ENCODE measurements at places on chromosomes 7 and 10.

DNA sequence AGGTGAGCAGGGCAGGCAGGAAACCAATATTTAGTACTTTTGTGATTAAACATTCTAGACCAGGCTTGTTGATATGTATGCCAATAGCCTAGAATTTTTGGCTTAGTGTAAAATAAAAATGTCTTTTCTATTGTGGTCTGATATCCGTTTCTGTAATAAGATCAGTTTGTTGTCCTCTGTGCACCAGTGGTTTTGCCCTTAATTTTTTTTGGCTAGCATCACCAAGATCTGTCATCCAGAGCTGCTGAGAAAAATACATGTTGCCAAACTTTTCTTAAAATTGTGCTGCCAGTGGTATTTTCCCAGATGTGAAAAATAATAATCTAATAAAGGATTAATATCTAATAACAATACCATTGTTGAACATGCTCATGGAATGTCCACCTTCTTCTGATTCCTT is 115.6 kb downstream of the TWIST1 start:
- no peak for DNase-seq

- no peak for DNase-seq
These were observed 117.9 kb downstream of the AOAH start for GRCh38 chr7:36606153-36606975.

GRCh38 chr7:33971106-33971505 is 65.8 kb downstream of the BMPER start:
- no peak for DNase-seq

DNA sequence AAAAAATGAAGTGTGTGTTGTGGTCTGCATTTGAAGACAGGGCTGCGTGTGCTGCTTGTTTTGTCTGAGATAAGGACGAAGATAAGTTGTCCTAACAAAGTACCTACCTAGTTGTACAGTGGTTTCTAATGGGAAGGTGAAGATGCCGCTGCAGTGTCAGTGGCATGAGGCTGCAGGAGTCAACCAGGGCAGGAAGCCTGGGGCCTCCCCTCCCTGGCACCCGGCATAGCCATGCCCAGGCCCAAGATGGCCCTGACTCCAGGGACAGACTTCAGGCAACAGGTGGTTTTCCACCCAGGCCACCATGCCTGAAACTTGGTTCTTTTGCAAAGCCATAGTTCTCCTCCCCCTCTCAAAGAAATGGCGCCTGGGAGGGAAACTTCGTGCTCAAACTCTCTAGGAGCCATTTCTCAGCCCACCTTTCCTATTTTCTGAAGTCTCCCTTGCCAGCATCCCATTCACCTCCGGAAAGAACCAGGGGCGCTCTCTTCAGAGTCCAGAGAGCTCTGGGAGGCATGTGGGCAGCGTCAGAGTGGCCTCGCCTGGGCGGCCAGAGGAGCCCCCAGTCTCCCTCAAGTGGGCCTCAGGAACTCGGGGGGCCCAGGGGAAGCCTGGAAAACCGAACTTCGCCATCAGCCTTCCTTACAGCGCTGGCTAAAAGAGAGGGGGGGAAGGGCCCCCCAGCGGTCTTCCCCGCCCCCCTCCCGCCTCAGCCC is 2.1 kb upstream of the KAT6B start:
- DNase-seq: peak; percentile 37

GRCh38 chr7:28128608-28129007 is 52.0 kb downstream of the JAZF1 start:
- DNase-seq: no peak

- no peak for DNase-seq
These were observed 285.3 kb upstream of the KLF14 start for GRCh38 chr7:131019351-131019750.

DNA sequence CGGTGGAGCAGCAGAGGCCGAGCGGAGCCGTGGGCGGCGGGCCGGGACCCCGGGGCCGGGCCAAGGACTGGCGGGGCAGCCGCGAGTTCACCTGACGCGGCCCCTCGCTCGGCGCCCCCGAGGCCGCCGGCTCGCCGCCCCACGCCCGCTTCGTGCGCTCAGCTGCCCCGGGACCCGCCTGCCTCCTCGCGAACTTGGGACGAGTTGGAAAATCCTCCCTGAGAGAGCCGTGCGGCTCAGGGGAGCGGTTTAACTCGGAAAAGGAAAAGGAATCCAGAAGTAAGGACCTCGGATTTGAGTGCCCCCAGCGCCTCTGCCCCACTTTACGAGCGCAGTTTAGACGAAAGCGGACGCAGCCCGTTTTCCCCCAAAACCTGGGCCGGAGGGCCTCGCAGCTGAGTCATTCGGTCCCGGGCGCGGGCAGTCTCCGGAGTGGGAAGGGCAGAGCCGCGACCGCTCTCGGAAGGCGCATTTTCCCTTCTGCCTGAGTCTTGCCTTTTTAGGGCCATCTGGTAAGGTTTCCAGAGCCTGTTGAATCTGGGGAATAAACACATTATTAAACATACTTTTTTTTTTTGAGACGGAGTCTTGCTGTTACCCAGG is 744 bp downstream of the CREM start:
- peak; percentile 80 for DNase-seq

- DNase-seq: no peak
These were observed 76.9 kb downstream of the PIP4K2A start for GRCh38 chr10:22637491-22637890.

- DNase-seq: no peak
These were observed 44.4 kb downstream of the TACC2 start for GRCh38 chr10:122033224-122033926.

GRCh38 chr7:137572056-137572784 is 228.7 kb upstream of the PTN start:
- DNase-seq: no peak

DNA sequence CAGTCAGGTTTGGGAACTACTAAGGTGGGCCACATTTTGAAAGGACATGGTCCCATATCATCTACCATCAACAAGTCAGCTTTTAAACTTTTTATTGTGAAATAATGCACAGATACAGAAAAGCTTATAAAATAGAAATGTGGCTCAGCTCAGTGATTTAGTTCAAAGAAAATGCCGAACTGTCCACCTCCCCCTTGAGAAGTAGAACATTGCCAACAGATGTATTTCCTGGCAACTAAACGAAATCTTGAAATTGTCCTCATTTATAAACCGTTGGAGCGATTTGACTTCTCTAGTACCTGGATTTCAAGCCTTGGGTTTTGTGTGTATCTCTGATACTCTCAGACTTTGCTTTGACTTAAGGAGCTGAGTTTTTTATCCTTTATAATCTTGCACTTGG is 32.7 kb upstream of the SMNDC1 start:
- no peak for DNase-seq

DNA sequence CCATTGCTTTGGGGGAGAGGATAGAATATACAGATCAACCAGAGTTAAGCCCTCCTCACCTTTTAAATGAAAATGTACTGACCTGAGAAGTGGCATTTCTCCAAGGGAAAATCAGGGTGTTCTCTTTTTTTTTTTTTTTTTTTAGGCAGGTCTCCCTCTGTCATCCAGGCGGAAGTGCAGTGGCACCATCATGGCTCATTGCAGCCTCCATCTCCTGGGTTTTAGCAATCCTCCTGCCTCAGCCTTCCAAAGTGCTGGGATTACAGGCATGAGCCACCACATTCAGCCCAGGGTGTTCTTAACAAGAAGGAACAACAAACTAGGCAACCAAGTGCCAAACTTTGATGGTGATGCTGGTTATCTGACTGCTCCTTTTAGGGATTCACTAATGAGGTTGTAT is 111.0 kb downstream of the SVOPL start:
- DNase-seq: no peak

DNA sequence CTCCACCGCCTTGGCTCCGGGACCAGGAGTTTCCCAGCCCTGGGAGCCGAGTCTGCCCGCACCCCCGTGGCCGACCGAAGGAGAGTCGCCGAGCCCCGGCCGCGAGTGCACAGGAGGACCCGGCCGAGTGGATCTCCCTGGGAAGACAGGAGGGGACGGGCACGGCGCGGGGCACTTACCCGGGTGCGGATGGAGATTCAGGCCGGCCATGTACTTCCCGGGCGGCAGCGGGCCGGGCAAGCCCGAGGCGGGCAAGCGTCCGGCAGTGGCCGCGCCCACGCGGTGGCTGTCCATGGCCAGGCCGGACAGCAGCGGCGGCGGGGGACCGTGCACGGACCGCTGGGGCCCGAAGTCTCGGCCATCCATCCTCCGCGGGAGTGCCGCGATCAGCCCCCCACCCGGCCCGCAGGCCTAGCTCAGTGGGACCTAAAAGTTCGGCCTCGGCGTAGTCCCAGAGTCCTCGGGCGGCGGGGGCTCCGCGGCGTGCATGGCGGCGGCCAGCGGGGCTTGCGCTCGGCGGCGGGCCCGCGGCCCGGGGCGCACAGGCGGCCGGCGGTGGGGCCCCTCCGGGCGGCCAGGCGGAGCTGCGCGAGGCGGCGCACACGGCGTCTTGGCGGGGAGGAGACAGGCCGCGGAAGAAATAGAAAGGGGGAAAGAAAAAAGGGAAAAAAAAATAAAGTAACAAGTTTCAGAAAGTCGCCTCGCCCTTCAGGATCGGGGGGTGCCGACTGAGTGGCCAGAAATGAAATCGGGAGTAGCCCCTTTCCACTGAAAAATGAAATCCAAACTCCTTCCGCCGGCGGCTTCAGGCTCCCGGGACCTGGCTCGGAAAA is 2.5 kb downstream of the TNRC18 start:
- peak; percentile 23 for DNase-seq

DNA sequence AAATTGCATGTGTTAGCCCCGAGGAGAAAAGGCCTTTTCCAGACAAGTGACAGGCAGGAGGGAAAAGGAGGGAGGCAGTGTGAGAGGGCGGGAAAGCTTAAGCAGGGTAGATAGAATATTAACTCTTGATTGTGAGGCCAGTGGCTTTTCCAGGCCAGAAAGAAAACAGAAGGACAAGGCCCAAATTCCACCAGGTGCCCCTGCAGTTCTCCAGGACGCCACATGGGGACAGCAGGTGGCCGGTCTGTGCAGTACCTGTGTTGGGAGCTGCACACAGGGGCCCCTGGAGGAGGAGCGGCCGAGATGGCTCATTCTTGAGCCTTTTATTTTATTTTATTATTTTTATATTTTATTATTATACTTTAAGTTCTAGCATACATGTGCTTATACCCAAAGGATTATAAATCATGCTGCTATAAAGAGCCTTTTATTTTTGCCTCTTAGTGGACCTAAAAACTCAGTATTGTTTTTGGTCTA is 141.3 kb upstream of the KLF14 start:
- peak; percentile 57 for DNase-seq

DNA sequence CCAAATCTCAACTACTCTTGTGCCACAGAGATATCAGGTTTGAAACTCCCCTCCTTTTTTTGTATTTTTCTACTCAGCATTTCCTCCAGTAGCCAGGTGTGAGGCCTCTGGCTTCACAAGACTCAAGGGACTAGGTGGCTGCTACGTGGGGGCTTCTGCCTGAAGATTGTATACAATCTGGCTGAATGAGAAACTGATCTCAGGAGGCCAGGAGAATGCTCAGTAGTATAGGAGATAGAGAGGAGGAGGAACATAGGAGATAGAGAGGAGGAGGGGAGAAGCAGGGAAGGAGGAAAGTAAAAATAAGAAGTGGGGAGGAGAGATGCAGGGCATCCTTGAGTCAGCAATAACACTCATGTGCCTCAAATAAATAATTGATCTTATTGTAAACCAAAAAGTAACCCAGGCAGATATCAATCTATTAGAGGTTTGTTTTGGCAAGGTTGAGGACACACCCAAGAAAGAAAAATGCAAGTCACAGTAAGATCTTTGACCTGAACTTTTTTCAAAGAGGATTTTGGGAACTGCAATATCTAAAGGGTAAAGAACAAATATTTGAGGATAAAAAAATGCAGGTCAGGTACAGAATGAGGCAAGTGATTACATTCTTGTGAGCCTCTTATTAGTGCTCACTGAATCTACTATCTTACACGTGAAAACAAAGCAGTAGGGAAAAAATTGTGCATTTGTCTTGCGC is 36.8 kb downstream of the AKR1C8 start:
- DNase-seq: no peak

GRCh38 chr10:59037506-59037905 is 138.9 kb upstream of the PHYHIPL start:
- no peak for DNase-seq

GRCh38 chr7:3230908-3231307 is 70.1 kb upstream of the SDK1 start:
- DNase-seq: no peak

- DNase-seq: no peak
These were observed 312.6 kb upstream of the BMPER start for GRCh38 chr7:33592718-33593117.

- no peak for DNase-seq
These were observed 4.9 kb upstream of the ELN start for GRCh38 chr7:74023092-74023536.

DNA sequence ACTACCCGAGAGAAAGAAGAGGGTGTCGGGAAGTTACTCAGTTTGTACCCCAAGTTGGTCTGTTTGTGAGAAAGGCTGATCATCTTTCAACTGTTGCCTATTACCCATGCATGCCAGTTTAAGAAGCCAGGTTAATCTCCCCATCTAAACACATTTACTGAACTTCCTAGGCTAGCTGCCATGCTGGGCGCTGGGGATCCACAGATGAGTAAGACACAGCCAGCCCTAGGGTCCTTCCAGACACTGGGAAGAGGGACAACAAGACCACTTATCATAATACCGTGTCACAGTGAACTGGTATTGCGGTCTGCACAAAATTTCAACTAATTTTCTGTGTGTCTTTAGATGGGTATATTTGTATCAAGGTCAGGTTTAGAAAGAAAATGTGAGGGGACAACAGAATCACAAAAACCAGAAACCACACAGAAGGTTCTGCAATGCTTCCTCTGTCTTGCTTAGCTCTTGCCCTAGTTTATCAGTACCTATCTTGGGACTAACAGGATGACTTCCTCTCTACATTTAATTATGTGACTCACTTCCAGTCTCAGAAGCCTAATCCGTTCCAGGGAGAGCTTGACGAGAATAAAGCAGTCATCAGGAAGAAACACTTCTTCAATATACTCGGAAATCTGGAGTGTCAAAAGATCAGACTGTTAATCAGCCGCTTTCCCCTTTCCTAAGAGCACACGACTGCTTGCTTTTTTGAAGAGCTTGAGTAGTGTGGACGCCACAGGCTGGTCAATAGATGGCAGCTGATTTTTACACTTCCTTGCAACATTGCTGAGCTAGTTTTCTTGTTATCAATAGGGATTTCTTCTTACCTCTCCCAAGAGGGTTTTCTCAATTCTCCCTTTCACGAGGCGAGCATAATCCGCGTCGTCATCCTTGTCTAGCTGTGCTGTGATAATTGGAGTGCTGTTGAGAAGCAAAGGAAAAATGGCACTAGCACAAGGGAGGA is 45.7 kb downstream of the POLR3A start:
- no peak for DNase-seq

DNA sequence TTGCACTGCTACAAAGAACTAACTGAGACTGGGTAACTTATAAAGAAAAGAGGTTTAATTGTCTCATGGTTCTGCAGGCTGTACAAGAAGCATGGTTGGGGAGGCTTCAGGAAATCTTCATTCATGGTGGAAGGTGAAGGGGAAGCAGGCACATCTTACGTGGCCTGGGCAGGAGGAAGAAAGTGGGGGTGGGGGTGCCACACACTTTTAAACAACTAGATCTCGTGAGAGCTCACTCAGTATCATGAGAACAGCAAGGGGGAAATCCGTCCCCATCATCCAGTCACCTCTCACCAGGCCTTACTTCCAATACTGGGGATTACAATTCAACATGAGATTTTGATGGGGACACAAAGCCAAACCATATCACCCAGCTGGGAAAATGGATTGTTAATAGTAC is 281.7 kb downstream of the AUTS2 start:
- DNase-seq: no peak

GRCh38 chr10:24012249-24012803 is 196.6 kb upstream of the KIAA1217 start:
- DNase-seq: no peak

All from stimulated activated naive CD8-positive, alpha-beta T cell treated with anti-CD3 and anti-CD28 coated beads, Interleukin-15, Interleukin-2, amounts not matched to agents 100 U/mL and 50 U/mL, for 24 hours (primary cell).